Heart right ventricle (tissue), 16 donors: ENCODE measurements at places on chromosomes 12 and 14. TPM values are rescaled to one million over a fixed set of nuclear protein-coding genes. Genes with fewer than 3 reads are reported as not detected.

- H3K27ac ChIP-seq: no peak overlapping the region
- H3K27me3 ChIP-seq: peaks cover 25% of the 10 kb centered on the region
- H3K4me1 ChIP-seq: no peaks in the 10 kb centered on the region
- no peaks in the 10 kb centered on the region for H3K36me3 ChIP-seq
- no peak overlapping the region for H3K4me3 ChIP-seq
- no peak for DNase-seq
These were observed 21.4 kb downstream of the FAIM2 start for GRCh38 chr12:49882248-49882850.

GRCh38 chr12:108764540-108765288 is 33.4 kb upstream of the CORO1C start:
- no peaks in the 10 kb centered on the region for H3K36me3 ChIP-seq
- no peaks in the 10 kb centered on the region for H3K27me3 ChIP-seq
- DNase-seq: no peak
- H3K4me3 ChIP-seq: no peak overlapping the region
- H3K27ac ChIP-seq: no peak overlapping the region
- H3K4me1 ChIP-seq: peaks cover 9% of the 10 kb centered on the region

DNA sequence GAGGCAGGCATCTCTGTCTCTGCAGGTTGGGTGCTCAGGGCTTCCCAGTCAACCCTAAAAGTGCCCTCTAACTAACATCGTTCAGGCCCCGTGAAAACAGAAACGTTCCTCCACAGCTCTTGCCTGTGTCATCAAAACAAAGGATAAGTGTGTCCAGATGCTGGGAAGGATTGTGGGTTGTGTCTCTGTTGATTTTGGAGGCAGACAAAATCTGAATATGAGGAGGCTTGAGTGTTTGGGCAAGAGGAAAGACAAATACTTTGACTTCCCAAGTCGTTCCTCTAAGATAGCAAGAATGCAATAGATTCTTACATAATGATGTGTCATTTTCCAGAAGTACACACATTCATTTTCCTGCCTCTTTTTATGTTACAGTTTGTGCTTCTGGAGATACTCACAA is 52.9 kb downstream of the SERPINA3 start:
- no peak overlapping the region for H3K27ac ChIP-seq
- H3K4me1 ChIP-seq: no peaks in the 10 kb centered on the region
- H3K27me3 ChIP-seq: peaks cover 21% of the 10 kb centered on the region
- H3K36me3 ChIP-seq: no peaks in the 10 kb centered on the region
- no peak overlapping the region for H3K4me3 ChIP-seq

GRCh38 chr12:60148109-60148508 is 552.3 kb downstream of the SLC16A7 start:
- no peaks in the 10 kb centered on the region for H3K27me3 ChIP-seq
- no peak overlapping the region for H3K4me3 ChIP-seq
- H3K36me3 ChIP-seq: no peaks in the 10 kb centered on the region

GRCh38 chr12:16658699-16659098 is 52.7 kb upstream of the LMO3 start:
- H3K4me1 ChIP-seq: no peaks in the 10 kb centered on the region
- H3K4me3 ChIP-seq: no peak overlapping the region
- no peaks in the 10 kb centered on the region for H3K36me3 ChIP-seq
- no peak overlapping the region for H3K27ac ChIP-seq

DNA sequence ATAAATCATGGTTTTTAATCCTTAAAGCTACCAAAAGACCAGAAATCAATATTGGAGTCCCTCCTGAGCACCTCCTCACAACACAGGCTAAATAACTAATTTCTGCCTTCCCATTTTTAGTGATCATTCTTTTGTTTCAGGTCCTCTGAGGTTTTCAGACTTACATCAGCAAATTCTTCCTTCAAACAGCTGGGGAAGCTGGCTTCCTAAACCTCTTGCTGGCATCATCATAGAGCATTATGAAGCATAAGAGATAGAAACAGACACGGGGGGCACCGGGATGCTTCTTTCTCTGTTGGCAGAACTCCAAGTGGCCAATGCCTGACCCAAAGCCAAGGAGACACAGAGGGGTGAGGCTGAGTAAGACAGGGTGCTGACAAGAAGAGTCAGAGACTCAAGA is 47.9 kb upstream of the DBX2 start:
- no peak for DNase-seq
- no peak overlapping the region for H3K4me3 ChIP-seq
- no peaks in the 10 kb centered on the region for H3K36me3 ChIP-seq
- no peaks in the 10 kb centered on the region for H3K27me3 ChIP-seq
- H3K27ac ChIP-seq: no peak overlapping the region
- H3K4me1 ChIP-seq: no peaks in the 10 kb centered on the region

DNA sequence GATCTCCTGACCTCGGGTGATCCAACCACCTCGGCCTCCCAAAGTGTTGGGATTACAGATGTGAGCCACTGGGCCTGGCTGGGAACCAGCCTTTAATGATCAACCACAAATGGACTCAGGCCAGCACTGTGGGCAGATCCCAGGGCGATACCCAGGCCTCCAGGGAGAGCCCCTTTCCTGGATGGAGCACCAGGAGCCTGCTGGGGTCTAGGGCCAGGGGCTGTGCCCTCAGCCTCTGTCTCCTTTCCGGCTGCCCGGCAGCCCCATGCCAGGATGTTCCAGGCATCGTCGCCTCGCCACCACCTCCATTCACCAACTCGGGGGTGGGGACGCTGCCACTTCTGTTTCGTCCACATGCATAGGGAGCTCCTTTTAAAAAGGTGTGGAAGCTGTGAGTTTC is 2.3 kb downstream of the ADGRD1 start:
- DNase-seq: no peak
- no peak overlapping the region for H3K27ac ChIP-seq
- peak overlapping the region; percentile 63 for H3K4me3 ChIP-seq
- H3K4me1 ChIP-seq: peaks cover 21% of the 10 kb centered on the region
- no peaks in the 10 kb centered on the region for H3K27me3 ChIP-seq

The RNASE1 gene
- 342 TPM for polyA plus RNA-seq

The HVCN1 gene
- 15.4 TPM for polyA plus RNA-seq

The CFAP251 gene
- polyA plus RNA-seq: 1.0 TPM
